ENCODE measurements at places on chromosomes 12 and 14.

- DNase-seq = peak; percentile 82
Observed at GRCh38 chr12:10716704-10717315, 6.3 kb downstream of the YBX3 start.

DNA sequence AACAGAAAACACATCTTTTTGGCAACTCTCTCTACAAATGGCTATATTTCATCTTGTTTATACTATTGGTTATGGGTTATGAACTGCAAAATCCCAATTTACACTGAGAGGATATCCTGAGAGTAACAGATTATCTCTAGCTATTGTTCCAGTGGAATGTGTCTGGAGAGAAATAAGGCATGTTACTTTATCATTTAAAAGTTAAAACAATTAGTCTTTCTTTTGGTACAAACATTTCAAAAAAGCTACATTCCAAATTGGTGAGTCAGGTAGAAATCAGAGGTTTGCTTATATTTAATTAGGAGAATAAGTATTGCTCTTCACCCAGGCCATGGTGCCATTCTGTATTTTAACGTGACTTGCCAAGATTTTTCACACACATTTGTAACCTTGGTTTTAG, 411.6 kb downstream of the CCER1 start:
- peak; percentile 16 for DNase-seq

- DNase-seq = peak; percentile 78
Observed at GRCh38 chr12:79674629-79675028, 16.1 kb downstream of the PAWR start.

DNA sequence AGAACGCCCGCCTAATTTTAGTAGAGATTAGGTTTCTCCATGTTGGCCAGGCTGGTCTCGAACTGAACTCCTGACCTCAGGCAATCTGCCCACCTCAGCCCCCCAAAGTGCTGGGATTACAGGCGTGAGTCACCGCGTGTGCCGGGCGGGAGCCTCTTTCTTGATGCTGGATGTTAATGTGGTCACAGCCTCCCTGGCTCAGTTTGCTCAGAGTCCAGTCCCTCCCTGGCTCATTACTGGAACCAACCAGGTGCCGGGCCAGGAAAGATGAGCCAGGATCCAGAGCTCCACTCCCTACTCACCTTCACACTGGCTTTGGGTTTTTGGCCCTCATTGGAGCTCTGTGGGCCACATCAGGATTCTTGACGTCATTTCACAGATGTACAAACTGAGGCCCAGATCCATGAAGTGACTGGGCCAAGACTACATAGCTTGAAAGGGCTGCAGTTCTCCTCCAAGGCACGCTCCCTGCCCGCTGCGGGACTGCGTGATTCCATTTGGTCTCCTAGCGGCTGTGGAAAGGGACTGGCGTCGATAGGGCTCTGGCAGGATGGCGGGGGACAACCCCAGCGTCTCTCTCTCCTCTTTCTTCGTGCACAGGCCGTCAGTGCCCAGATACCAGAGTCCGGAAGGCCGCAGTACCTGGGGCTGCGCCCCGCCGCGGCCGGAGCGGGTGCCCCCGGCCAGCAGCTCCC, 5.1 kb upstream of the SHMT2 start:
- no peak for DNase-seq

DNA sequence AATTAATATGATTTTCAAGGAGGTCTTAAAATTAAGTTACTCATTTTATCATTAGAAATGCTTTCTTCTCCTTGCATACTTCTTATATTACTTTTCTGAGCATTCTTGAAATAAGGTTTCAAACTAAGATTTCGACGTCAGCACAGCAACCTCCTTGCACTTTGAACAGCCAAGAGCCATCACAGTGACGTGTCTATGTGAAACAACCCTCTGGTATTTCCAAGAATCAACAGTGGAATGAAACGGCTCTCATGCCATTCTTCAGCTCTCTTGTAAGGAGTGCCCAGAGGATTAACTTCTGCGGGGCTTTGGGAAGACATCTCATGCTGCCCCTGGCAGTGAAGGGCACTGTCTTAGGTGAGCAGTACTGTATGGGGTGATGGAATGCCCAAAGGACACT, 109.2 kb downstream of the EFCAB11 start:
- DNase-seq = peak; percentile 87

GRCh38 chr12:124871297-124871696, 7.6 kb upstream of the SCARB1 start:
- DNase-seq = no peak

GRCh38 chr12:49882851-49883464, 20.7 kb downstream of the FAIM2 start:
- no peak for DNase-seq

DNA sequence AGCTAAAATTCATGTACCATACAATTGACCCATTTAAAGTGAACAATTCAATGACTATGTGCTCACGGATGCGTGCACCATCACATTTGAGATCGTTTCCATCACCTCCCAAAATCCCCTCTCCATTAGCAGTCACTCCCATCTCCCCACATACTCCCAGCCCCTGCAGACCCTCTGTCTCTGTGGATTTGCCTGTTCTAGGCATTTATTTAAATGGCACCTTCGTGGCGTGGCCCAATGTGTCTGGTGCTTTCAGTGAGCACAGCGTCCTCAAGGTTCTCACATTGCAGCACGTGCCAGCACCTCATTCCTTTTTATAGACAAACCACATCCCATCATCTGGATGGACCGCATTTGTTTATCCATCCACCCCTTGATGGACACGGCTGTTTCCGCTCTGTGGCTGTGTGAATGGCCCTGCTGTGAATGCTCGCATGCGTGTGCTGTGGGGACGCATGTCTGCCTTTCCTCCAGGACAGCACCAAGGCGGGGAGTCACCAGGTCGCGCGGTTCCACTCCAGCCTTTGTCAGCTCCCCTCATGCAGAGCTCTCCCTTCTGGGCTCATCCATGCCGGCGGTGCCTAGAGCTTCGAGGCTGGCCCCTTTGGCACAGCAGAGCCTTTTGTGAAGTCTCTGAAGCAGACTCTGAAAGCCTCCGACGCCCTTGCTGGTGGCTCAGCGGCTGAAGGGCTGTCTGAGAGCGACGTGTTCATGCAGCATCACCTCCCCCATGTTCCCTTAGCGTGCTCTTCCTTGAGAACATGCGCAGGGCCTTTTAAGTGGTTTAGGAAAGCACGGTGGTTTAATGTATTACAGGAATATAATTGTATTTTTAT, 184.4 kb downstream of the KIF26A start:
- DNase-seq = no peak

DNA sequence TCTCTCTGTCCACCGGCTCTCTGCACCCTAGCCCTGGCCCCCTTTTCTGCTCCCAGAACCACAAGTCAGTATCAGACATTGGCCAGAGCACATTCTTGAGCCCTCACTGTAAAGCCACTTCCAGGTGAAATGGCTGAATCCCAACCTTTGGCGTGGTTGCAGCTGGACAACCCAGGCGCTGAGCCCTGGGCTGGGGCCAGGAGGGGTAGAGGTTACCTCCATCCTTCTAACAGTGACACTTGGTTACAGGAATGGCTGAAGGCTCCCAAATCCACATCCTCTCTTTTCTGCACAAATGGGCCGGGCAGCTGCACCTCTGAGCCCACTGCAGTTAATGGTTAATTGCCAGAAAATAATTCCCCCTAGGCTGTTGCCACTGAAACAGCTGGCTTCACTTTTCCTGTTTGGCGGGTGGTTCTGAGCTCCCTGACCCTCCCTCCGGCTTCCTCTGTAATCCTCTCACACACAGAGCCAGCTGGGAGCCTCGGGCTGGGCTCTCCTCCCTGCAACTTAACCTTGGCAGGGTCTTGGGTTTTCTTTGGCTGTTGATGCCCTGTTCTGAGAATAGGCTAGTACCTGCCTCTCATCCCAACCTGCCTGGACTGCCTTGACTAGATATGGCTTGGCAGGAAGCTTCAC, 44.1 kb downstream of the TSPAN11 start:
- DNase-seq = no peak

DNA sequence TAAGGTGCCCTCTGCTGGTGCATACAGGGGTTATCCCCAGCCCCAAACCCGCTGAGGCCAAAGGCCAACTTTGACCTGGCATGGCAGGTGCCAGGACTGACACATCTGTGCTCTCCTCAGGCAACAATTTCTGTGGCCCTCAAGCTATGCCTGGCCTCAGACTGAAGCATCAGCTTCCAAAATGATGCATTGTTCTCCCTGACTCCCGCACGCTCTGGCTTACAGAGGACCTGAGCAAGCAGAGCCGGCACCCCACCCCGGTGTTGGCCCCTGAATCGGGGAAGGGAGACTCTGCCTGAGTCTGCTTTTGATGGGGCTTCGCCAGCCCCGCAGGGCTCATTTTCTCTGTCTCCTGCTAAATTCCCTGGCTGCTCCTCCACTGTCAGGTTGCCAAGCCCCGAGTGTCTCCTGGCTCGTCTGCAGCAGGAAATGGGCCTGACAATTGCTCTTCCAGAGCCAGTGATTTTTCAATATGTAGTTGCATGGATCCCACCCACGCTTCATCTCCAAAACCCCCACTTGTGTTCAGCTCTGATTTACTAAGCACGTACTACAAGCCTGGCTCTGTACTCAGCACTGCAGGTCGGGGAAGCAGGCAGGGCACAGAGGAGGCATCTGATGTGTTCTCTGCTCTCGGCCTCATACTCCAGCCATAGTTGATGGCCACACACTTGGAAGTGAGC, 126.1 kb downstream of the SLC38A6 start:
- DNase-seq = peak; percentile 80

DNA sequence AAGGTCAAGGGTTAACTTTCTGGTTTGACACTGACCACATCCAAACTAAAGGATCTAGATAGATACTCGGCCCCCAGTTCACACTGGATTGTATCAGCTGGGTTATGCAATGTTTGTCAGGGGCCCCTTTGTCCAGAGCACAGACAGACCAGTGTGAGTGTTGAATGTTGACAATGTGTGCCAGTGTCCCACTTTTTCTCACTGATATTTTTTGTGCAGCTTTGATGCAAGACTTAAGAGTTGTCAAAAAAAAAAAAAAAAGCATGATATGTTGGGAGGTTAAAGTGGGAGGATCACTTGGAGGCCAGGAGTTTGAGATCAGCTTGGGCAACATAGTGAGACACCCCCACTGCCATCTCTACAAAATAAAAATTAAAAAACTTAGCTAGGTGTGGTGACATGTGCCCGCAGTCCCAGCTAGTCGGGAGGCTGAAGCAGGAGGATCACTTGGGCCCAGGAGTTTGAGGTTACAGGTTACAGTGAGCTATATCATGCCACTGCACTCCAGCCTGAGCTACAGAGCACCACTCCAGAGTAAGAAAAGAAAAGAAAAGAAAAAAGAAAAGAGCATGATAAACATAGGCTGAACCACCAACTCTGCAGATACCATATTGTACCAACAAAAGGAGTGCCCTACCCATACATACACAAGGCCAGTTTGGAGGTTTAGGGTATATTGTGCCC, 97.5 kb downstream of the LGR5 start:
- DNase-seq = no peak

- no peak for DNase-seq
Observed at GRCh38 chr14:89125216-89125615, 291.8 kb downstream of the FOXN3 start.

DNA sequence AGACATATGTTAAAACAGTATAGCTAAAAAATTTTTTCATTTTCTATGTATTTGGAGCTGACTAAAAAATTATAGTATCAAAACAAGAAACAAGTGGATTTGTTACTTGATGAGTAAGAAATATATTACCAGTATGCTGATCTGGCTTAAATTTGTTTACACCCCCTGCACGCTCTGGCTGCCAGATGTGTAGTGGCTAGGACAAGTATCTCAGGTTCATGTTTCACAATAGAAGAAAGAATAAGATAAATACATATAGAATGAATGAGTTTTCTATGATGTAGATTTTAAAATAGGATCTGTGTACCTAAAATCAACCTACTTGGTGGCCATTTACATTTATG, 13.1 kb downstream of the NAA30 start:
- no peak for DNase-seq

DNA sequence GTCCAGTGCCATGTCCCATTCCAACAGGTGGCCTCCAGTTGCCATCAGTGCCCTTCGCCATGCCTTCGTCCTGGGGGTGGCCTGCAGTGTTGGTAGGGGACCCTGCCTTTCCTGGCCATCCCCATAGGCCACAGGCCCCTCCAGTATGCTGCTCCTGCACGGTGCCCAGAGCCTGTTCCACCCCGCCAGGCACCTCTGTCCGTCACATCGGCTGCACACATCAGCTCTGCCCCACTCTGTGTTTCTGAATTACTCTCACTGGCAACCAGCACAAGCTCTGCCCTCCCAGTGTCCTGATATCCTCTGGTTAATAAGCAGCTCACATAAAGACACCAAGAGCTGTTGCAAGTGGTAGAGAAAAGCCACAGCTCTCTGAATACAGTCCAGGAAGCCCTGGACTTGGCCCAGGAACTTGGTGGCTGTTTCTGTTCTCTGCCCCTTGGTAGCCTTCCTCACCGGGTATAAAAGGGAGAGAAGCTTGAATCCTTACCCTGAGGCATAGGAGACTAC, 31.3 kb upstream of the ATP2A2 start:
- no peak for DNase-seq

DNA sequence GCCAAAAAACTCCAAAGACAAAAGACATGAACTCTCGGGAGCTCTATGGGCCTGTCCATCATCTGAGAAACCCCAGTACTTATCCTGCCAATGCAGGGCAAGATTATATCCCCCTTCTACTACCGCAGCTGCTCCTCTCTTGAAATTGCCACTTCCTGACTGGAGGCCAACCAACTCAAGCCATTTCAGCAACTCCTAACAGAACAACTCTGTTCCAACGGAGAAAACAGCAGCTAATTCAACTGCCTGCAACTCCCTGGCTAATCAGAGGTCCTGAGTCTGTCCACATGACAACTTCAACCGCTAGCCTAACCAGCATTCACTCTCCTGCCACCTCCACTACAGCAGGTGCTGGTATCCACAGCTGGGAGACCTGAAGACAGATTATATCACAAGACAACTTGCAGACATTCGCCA, 24.1 kb downstream of the CEP83 start:
- no peak for DNase-seq

DNA sequence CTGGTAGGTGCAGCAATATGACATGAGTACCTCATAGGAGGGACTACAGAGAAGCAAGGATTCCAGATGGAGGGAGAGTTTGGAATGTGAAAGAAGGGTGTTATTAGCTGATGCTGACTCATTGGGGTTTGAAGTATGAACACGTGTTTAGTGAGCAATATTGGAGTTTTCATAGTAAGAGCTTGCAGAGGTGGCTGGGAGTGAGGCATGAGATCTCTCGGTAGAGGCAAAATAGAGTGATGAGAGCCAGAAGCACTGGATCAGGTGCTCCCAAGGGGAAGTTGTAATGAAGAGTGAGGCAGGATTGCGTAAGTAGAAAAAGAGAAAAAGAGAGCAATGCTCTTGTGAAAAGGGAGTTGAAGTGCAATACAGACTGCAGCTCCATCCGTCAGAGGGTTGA, 42.1 kb downstream of the MGST1 start:
- DNase-seq = peak; percentile 54

- peak; percentile 91 for DNase-seq
Observed at GRCh38 chr12:85076688-85077430, 40.7 kb downstream of the LRRIQ1 start.

DNA sequence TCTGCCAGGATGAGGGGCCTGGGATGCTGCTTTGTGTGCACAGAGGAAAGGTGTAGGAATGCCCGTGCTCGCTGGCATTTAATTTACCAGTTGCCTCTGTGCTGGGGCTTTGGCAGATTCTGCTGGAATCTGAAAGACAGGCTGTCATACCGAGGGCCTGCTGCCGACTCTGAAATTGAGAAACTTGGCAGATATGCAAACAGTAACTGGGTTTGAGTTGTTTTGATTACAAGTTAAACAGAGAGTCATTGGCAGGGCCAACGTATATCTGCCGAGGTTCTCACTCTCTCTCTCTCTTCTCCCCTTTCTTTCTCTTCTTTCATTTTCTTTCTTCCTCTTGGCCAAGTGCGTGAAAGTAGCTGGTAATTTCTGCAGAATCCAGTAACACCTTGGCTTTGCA, 618.7 kb downstream of the VRK1 start:
- DNase-seq = no peak

GRCh38 chr12:125136702-125137101, 71.5 kb downstream of the AACS start:
- no peak for DNase-seq

All from fibroblast of skin of abdomen (primary cell).